ENCODE measurements at places on chromosomes 7 and 10. TPM values are rescaled to one million over a fixed set of nuclear protein-coding genes. Genes with fewer than 3 reads are reported as not detected.

DNA sequence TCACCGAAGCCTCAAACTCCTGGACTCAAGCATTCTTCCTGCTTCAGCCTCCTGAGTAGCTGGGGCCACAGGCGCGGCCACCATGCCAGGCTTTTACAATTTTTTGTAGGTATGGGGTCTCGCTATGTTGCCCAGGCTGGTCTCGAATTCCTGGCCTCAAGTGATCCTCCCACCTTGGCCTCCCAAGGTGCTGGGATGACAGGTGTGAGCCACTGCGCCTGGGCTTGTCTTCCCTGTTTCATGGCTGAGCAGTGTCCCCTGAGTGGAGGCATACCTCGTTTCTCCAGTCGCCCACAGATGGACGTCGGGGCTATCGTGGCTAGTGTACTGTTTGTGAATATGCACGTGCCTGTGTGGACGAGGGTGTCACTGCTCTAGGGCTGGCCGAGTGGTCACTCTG lies 11.3 kb downstream of the INPP5A start:
- no peak for DNase-seq

DNA sequence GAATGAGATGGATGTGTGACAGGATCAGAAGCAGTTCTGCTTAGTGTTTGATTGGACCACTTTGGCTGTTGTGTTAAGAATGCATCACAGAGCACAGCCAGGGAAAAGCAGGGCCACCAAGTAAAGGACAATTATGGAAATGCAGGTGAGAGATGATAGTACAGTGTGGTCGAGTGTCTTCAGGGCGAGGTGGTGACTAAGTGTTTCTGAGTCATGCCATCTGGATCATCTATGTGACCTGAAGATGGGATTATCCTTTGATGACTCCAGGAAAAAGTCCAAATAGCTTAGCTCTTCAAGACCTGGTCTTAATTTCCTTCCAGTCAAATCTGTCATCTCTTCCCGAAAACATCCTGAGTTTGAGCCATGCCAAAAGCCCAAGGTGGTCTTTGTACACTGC lies 523.2 kb upstream of the IGFBP3 start:
- DNase-seq, result peak; percentile 35

- DNase-seq, result no peak
Measured at GRCh38 chr7:74199551-74200355, 10.1 kb upstream of the LAT2 start.

- DNase-seq, result no peak
Measured at GRCh38 chr7:121002048-121002756, 13.7 kb downstream of the CPED1 start.

DNA sequence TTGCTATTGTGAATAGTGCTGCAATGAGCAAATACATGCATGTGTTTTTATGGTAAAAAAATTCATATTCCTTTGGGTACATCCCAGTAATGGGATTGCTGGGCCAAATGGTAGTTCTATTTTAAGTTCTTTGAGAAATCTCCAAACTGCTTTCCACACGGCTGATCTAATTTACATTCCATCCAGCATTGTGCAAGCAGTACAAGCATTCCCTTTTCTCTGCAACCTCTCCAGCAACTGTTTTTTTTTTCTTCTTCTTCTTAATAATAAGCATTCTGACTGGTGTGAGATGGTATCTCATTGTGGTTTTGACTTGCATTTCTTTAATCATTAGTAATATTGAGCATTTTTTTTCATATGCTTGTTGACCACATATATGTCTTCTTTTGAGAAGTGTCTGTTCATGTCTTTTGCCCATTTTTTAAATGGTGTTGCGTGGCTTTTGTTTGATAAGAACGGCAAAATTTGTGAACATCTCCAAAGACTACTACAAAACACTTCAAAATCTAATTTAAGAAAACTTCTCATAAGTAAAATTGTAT lies 136.1 kb upstream of the MYO3A start:
- no peak for DNase-seq

- no peak for DNase-seq
Measured at GRCh38 chr10:117134056-117134305, 4.1 kb downstream of the VAX1 start.

DNA sequence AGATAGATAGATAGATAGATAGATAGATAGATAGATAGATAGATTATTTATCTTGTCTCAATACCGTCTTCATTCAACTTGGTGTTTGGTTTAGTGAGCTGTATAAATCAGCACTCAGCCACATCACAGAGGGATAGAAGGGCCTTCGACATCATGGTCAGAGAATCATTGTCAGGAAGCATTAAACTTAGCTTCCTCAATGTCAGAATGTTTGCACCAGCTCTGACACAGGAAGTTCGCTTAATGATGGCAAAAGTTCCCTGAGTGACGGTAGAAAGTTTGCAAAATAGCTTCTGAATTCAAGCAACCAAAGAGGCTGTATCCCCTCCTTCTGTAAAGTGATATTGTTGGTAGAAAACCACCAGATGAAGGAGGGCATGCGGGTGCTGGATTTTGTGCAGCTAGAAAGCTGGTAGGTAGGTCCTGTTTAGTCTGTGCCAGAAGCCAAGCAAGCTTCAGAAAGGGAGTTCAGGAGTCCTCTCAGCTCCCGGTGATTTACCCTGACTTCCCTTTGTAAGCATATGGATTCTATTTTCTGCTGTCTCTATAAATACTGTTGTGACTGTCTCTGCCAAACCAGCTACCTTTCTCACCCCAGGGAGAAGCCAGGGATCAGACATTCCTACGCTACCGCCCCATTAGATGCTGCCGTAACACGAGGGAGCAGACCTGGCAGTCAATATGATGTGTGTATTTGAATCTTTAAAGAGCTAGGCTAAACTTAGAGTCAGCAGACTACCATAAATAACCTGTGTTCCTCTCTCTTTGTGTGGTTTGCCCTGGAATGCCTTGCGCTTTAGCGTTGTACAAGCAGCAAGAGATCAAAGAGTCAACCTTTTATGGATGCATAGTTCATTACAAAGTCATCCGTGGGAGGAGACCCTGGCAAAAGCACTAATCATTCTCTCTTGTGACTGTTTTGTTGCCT lies 200.5 kb upstream of the KIAA1217 start:
- DNase-seq, result peak; percentile 73

- DNase-seq, result peak; percentile 11
Measured at GRCh38 chr10:14173391-14173705, 157.4 kb downstream of the FRMD4A start.

DNA sequence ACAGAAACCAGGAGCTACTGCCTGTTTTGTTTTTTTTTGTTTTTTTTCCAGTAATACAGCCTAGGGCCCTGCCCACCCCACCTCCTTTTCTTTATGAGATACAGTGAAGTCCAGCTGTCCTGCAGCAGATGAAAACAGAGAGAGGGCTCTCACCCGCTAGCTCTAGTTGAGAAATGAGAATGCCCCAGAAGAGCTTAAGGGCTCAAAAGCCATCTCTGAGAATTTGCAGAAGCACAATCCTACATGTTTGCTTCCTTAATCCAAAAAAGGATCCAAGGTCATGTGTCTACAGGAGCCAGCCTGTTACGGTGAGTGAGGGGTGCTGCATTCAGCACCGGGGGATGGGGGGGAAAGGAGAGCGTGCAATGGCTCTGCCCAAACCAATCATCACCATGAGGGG lies 122.7 kb downstream of the KCNMA1 start:
- DNase-seq, result no peak

- DNase-seq, result no peak
Measured at GRCh38 chr10:127441350-127442219, 107.5 kb upstream of the NPS start.

DNA sequence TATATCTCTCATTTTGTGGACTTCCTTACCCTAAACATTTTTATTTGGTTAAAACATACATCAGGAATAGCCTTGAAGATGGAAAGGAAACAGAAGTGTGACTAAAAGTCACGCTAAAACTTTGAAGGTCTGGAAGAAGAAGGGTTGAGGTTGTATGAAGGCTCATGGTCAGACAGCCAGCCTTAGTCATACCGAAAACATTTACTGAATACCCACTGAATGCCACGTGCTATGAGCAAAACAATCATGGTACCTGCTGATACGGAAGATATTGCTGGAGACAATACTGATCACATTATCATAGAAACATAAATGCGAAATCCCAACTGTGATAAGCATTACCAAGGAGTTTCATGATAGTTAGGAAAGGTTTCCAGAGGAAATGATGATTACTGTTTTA lies 64.0 kb downstream of the PDZD8 start:
- DNase-seq, result no peak

GRCh38 chr10:71434760-71435394 lies 38.2 kb downstream of the CDH23 start:
- DNase-seq, result no peak

- no peak for DNase-seq
Measured at GRCh38 chr10:13019280-13019679, 17.8 kb upstream of the CCDC3 start.

Gene PLAC9
- total RNA-seq, result not detected

Gene CELF2
- 2.5 TPM for total RNA-seq

Gene AGR2
- 1.0 TPM for total RNA-seq

Gene CYP51A1
- 238 TPM for total RNA-seq

Measured in mammary epithelial cell (primary cell).